ENCODE measurements at places on chromosomes 12 and 14.

- no peak for DNase-seq
These were observed 93.0 kb upstream of the PELI2 start for GRCh38 chr14:56025191-56025590.

DNA sequence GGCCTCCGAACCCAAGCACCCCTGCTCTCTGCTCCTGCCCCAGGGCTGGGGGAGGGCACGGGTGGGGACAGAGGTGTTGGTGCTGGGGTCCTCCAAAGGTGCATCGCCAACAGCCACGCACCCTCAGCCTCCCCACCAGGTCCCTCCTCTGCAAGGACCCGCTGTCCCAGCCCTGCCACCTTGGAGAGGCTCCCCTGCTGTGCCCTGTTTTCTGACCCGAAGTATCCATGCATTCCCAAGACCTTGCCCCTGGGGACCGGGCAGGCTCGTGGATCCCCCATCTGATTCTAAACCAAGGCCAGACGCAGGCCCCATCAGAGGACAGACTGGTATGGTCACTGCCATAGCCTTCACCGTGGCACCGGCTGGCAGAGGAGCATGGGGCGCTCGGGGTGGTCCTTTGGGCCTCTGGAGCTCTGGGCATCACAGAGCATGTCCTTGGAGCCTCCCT lies 22.7 kb upstream of the BEGAIN start:
- no peak for DNase-seq

DNA sequence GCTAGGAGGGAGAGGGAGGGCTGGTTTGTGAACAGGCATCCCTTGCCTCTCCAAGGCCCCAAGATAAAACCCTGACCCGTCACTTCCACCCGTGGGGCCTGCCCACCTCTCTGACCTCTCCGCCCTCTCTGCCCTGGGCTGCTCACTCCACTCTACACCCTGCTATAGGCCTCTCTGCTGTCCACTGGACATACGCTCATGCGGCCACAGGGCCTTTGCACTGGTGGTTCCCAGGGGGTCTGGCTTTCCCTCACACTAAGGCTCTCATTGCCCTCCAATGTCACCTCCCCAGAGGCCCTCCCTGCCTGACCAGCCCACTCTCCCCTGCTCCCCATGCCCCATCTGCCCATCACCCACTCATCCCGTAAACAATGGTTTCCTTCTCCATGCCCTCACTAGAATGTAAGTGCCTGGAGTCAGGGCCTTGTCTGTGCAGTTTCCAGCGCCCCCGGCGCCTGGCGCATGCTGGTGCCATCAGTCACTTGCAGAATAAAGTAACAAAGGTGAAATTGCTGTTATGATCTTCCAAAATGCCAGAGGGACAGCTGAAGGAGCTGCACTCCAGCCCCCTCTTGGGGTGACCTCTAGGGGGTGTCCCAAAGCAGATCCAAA lies 73.6 kb downstream of the RFLNA start:
- DNase-seq, result no peak

GRCh38 chr12:11949738-11950411 lies 120.9 kb upstream of the BCL2L14 start:
- DNase-seq, result no peak

- DNase-seq, result no peak
These were observed 258.1 kb downstream of the PCNX1 start for GRCh38 chr14:71165121-71166031.

DNA sequence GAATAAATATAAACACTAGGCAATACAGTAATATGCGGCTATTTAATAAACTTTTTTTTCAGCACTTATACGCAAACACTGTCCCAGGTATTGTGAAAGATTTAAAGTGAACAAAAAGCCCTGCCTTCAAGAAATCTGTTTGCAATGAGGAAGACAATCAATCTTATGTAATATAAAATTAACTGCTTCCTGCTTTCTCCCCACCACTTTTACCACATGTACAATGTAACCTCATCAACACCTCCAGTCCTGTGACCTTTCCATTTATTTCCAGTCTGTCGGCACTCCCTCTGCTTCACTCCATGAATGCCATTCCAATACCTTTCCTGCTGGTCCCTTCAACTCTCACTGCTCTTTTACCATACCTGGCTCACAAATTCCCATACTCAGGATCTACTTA lies 10.5 kb downstream of the SNX6 start:
- no peak for DNase-seq

DNA sequence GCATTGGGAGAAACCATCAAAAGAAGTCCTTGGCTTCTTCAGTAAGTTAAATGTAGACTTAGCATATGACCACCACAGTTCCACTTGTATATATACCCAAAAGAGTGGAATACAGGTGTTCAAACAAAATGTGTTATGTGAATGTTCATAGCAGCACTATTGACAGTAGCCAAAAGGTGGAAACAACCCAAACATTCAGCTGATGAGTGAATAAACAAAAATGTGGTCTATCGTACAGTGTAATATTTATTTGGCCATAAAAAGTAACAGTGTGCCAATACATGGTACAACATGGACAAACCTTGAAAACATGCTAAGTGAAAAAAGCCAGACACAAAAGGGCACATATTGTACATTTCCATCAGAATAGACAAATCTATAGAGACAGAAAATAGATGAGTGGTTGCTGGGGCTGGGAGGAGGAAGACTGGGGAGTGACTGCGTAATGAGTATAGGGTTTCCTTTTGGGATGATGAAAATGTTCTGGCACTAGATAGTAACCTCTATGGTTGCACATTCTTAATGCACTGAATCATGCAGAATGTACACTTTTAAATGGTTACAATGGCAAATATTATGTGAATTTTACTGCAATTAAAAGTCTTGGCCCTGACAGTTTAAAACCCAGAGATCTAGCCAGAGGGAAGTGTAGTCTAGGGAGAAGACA lies 5.5 kb downstream of the ERP29 start:
- no peak for DNase-seq

DNA sequence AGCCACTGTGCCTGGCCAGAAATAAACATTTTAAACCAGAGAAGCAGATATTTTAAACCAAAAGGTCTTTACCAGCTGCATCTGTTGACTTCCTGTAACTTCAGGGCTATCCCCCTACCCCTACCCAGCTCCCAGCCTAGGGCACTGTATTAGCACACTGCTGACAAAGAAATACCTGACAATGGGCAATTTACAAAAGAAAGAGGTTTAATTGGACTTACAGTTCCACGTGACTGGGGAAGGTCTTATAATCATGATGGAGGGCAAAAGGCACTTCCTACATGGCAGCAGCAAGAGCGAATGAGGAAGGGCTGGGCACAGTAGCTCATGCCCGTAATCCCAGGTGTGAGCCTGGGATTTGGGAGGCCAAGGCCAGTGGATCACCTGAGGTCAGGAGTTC lies 26.0 kb downstream of the GEMIN2 start:
- DNase-seq, result no peak

- DNase-seq, result no peak
These were observed 8.7 kb upstream of the RNASE4 start for GRCh38 chr14:20675669-20676068.

- no peak for DNase-seq
These were observed 671.3 kb upstream of the TBX3 start for GRCh38 chr12:115355301-115355700.

DNA sequence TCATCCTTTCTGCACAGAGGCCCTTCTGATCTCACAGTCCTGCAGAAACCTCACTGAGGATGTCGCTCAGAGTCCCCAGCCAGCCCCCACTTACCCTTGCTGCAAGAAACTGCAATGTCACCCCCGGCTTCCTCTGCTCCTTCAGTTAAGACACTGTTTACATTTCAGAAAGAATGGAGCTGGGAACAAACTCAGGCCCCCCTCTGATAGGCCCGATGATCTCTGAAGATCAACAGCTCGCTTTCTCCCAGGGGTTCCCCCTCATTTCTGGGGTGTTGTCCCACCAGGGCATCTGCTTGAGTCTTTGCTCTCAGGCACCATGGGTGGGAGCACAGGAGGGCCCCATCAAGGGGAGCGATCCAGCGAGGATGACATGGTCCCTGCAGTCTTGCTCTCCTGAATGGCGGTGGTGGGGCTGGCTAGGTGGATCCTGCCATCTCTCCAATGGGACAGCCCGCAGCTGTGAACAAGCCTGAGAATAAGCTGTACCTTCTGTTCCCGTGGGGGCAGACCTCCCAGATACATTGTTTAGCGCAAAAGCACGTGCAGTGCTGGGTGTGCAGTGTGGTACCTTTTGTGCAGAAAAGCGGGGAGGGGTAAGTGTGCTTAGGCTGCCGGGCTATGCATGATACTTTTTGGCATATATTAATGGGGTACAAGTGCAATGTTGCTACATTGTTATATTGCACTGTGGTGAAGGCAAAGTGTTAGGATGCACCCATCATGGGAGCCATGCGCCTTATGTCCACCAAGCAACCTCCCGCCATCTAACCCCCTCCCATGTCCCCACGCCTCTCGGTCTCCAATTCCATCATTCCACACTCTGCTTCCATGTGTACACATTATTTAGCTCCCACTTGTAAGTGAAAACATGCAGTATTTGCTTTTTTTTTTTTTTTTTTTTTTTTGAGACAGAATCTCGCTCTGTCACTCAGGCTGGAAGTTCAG lies 6.7 kb upstream of the NCOR2 start:
- DNase-seq, result no peak

DNA sequence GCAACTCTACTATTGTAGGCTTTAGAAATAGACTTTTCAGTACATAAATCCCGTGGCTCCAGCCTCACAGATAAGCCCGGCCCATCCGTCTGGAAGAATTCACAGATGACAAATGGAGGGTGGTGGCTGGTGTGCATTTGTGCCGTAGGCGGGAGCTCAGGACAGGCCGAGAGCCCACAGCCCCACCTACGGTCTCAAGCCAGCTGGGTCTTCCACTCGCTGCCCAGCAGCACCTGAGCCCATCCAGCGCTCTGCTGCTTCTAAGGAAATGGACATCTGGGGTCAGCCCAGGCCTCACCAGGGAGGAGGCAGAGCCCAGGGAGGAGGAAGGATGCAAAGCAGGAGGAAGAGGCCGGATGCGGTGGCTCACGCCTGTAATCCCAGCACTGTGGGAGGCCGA lies 72.8 kb downstream of the KIF26A start:
- DNase-seq, result no peak

DNA sequence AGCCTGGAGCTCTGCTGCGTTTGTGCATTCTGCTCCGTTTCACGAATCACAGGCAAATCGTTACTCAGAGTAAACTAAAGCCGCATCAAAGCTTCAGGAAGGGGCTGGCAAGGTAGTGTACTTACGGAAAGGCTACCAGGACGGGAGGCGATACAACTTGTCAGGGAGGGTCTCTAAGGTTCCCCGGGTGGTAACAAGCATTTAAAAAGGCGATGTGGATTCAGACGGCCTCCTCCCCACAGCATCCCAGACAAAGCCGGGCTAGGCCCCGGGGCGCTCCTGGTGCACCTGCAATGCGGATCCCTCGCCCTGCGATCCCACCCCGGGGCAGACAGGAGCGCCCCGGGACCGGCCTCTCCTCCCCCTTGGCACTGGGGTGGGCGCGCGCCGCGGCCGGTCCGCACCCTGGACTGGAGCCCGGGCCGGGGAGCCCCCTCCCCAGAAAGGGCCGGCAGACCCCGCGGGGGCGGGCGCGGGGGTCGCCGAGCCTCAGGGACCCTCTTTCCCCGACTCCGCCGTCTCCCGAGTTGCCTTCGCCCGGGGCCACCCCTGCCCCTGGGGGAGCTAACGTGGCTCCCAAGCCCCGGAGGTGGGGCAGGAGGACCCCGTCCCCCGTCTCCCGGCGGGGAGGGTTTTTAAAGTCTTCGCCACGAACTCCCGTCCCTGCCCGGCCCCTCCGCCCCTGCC lies 718 bp downstream of the CCDC92 start:
- DNase-seq, result peak; percentile 37

DNA sequence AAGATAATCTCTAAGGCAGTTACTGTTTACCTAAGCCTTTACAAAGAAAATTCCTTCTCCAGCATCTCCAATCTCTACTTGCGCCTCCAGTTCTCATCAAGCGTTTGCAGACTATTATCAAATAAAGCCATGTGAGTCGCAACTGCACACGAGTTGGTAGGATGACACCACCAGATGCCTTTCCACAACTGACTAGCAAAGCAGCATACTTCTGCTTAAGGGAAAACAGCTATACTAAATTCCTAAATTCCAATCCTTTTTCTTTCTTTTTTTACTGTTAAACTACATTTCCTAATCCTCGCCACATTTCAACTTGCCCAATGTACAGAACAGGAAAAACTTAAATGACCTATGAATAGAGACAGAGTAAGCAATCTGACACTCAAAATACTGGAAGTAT lies 166.7 kb downstream of the ITPR2 start:
- no peak for DNase-seq

DNA sequence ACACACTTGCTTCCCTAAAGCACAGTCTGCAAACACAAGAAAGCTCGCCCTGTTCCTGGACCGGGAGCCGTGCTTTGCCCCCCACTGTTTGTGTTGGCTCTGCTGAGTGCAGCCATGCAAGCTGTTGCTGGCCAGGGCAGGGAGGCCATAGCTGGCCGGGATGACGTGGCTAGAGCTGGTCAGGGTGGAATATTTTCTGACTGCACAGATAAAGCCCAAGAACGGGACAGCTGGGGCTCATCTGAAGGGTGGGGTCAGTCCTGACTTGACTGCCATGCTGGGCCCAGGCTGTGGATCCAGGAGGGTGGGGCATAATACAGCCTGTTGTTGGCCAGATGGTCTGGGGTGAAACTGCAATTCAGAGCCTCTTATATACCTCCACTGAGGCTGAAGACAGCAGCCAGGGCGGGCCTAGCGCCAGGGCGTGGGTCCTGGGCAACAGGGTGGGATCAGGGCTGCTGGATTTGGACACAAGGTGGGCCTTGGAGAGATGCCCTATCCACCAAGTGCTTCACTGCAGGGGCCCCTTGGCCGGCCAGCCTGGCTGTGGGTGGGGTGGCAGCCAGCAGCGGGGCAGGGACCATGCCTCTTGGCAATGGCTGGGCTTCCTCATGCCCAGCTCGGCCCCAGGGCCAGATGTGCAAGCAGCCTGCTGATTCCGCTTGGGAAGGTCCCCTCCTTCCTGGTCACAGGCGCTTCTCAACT lies 14.8 kb downstream of the KMT5A start:
- no peak for DNase-seq

DNA sequence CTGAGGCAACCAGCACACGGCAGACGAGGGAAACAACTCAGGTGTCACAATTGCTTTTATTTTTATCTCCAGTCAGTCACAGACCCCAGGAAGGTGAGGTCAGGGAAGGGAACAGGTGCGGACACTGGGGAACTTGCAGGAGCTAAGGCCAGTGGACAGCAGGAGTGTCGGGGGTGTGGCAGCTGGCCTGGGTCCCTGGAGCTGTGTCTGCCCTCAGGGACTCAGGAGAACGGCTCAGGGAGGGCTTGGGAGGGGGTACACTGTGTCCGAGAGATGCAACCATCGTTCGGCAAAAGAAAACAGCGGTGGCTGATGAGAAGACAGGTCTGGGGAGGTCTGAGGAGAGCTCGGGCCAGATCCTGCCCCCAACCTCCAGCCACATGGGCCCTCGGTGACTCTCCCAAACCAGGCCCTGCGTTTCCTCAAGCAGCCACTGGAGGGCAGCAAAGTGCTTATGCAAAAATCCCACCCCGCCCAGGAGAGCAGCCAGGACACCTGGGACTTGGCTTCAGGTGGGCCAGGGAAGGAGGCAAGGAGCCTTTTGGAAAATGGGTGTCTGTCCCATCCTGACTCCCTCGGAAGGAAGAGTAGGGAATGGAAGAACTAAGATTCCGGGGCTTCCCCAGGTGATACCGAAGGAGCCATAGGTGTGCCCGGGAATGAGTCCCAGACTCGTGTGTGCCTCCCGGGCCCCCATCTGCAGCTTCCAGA lies 24.1 kb upstream of the BCDIN3D start:
- peak; percentile 77 for DNase-seq

GRCh38 chr12:117019866-117020265 lies 79.3 kb downstream of the TESC start:
- no peak for DNase-seq

GRCh38 chr12:46661110-46661845 lies 164.5 kb downstream of the SLC38A4 start:
- DNase-seq, result peak; percentile 39

Measured in OCI-LY7 (cell line).